ENCODE measurements at places on chromosomes 5 and 9.

GRCh38 chr5:93454896-93455295 is 126.1 kb downstream of the NR2F1-AS1 start:
- no peak for DNase-seq

DNA sequence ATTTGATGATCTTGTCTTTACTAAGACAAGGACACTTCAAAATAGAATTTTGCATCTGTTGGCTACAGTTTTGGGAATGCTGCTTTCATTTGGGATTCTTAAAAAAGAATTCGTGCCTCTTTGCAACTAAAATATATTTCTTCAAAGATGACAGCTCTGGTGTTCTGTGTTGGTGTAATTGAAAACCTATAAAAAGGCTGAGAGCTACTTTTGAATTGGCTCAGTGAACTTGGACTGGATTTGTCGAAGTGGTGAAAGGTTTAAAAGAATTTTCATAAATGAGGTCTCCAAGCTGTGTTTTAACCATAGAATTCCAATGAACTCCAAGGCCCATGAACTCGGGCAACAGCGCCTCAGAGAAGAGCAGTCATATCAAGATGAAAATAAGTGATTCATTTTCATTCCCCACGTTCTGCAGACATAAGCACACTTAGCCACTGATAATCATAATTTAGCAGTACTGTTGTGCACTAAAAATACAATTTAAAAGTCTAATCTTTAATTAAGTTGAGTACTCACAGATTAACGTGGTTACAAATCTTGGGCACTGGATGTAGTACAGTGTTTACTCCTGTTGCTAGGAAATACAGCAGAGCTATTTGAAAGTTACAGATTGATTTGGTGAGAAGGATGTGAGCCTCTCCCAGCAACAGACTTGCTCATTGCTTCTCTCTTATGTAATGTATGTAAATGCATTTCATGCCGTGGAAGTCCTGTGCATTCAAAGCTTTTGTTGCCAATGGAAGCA is 10.9 kb downstream of the SNCAIP start:
- no peak for DNase-seq

DNA sequence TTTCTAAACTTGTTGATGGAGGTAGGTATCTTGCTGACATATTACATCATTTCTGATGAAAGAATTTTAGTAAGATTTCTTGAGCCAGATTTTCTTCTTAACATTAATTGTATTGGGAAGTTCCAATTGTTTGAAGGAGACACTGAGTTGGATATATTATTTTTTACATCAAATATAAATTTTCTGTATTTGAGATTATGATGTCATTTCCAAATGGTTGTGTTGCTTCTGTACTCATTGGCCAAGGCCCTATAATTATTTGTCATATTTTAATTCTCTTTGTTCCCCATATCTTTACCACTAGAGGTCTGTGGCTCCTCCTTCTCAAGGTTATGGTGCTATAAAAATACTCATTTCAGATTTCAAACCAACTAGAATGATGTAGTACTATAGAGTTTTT is 53.4 kb downstream of the ITGA1 start:
- DNase-seq = no peak

DNA sequence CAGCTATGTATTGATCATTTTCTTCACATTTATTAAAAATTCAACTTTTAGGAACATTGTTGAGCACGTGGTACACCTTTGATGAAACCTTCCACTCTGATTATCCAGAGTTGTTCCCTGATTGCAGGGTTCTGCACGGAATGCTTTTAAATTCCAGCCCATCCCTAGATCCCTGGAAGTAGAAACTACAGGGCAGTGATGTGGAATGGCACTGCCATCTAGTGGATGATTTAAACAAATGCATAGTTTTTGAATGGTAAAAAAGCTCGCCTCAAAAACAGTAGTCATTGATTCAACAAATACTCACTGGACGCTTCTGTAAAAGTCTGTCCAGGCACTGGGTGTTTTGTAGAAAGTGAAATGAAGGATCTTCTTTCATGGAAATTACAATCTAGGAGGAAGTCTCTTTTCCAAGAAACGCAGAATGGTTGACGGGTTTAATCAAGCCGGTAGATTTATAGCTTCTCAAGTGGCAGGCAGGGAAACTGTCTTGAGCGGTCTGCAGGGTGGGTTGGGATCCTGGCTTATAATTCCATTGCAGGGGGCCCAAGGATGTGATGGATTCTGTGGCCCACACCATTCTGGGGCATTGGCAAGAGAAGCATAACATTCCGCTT is 118.4 kb downstream of the ARHGAP26 start:
- DNase-seq = peak; percentile 73

- no peak for DNase-seq
These were observed 102.0 kb downstream of the PHF2 start for GRCh38 chr9:93678199-93679019.

Data from AG20443 (cell line).